ENCODE measurements at places on chromosomes 16 and 17.
A peak's percentile ranks its signal among the peaks of the same experiment; 100 is the strongest.

- peaks cover 44% of the 10 kb centered on the region for H3K4me1 ChIP-seq
- peak overlapping the region; percentile 91 for H3K27ac ChIP-seq
- H3K27me3 ChIP-seq, result no peaks in the 10 kb centered on the region
- H3K36me3 ChIP-seq, result no peaks in the 10 kb centered on the region
- H3K4me3 ChIP-seq, result no peak overlapping the region
These were observed 138.2 kb upstream of the COX10 start for GRCh38 chr17:13931111-13931526.

DNA sequence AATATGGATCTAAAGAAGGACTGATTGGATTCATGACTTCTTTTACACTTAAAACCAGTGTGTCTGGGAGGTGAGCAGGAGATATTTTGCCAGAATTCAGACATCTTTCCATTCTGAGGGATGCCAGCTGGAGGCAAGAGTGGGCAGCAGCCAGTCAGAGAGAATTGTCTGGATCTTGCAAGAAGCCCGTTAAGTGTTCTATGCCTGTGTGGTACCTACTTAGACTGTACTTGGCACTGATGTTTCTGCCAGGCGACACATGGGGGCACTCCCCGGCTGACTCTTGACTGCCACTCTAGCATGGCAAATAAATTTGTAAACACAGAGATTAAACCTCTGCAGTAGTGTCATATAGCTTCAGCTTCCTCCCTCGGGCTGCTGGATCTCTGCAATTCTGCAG is 247.7 kb downstream of the UTP18 start:
- H3K4me1 ChIP-seq, result no peaks in the 10 kb centered on the region
- DNase-seq, result no peak
- H3K27ac ChIP-seq, result no peak overlapping the region
- H3K4me3 ChIP-seq, result no peak overlapping the region
- no peaks in the 10 kb centered on the region for H3K36me3 ChIP-seq
- peaks cover 8% of the 10 kb centered on the region for H3K27me3 ChIP-seq

- H3K27me3 ChIP-seq, result no peaks in the 10 kb centered on the region
- peaks cover 25% of the 10 kb centered on the region for H3K4me1 ChIP-seq
- DNase-seq, result peak; percentile 83
These were observed 41.3 kb downstream of the GAS7 start for GRCh38 chr17:10156948-10157607.

DNA sequence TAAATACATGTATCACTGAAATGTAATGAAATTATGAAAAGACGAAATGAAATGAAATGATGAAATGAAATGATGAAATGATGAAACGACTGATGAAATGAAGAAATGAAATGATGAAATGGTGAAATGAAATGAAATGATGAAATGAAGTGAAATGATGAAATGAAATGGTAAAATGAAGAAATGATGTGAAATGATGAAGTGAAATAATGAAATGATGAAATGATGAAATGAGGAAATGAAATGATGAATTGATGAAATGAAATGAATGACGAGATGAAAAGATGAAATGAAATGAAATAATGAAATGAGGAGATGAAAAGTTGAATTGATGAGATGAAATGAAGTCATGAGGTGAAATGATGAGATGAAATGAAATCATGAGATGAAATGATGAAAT is 594.7 kb downstream of the TP53TG3F start:
- no peak overlapping the region for H3K27ac ChIP-seq
- no peaks in the 10 kb centered on the region for H3K4me1 ChIP-seq
- H3K27me3 ChIP-seq, result no peaks in the 10 kb centered on the region

Measured in B cell (primary cell).